NCI-H2081 (cell line): ENCODE measurements at places on chromosomes 4 and X.
A peak's percentile ranks its signal among the peaks of the same experiment; 100 is the strongest.

DNA sequence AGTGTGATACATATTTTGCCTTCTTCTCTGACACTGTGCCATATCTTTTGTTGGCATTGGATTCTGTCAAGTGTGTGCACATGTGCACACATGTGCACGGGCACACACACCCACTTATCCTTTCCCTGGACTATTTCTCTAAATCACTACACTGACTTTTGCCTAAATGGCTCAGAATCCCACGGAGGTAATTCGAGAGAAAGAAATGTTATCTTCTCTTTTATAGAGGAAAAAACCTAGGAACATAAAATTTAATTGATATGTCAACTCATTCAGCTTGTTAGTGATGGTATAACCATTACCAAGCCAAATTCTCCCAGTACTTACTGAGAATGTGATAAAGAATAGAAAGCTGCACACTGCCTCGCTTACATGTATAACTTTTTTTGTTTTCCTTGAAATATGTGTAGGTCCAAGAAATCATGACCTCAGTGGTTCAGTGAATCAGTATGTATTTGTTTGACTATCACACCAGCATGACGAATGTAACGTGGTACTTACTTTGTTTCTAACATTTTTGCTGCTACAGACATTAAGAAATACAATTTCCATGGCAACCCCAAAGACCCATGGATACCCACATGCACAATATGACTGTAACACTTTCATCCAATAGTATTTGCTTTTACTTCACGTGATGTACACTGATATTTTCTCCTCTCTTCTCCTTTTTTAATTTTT is 163.0 kb downstream of the PCDH7 start:
- DNase-seq: no peak

DNA sequence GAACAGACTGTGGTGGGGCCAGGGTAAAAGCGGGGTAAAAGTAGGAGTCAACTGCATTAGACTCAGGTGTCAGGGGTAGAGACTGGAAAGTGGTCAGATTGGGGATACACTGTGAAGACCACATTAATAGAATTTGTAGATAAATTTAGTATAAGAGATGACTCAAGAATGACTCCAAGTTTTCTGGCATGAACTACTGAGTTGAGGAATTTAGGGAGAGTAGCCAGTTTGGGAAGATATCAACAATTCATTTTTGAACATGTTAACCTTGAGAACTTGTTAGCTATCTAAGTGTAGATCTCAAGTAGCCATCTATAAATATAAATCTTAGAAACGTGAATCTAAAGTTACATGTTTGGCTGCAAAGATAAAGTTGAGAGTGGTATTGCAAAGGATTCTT is 206.9 kb upstream of the HCCS start:
- no peak for DNase-seq

GRCh38 chr4:21097026-21097425 is 396.8 kb downstream of the PACRGL start:
- DNase-seq: no peak

- no peak for DNase-seq
These were observed 1036.2 kb upstream of the GRID2 start for GRCh38 chr4:91267543-91267942.

DNA sequence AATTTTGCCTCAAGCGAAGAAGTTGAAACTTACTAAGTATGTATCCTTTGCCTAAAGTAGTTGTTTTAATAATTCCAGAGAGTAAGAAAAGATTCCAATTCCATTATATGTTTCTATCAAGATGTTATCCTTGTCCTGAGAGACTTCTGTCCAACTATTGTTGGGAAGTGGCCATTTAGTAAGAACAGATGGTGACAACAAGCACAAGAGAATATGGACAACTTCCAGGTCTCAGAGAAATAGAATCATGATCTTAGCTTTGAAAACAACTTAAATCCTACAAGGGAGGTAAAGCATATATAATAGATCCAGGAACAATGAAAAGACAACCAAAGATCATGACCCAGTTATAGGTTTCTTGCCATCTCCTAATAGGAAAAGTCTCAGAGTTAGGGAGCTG is 486.6 kb upstream of the PCDH10 start:
- no peak for DNase-seq

DNA sequence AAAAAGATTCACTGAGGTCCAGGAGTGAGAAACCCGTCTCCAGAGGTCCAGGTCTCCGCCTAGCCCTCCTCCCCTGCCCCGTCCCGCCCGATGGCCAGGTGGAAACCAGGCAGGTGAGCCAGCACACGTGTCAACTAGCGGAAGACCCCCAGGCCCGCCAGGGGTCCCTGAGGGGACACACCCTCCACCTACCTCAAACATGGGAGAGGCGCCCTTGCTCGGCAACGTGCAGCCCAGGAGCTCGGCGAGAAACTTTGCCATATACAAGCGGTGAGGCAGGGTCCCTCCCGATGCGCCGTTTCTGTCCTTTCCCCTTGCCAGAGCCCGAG is 330.0 kb downstream of the HNRNPD start:
- no peak for DNase-seq

- no peak for DNase-seq
These were observed 421.8 kb downstream of the GBA3 start for GRCh38 chr4:23114538-23114937.

GRCh38 chrX:39850209-39850608 is 247.5 kb downstream of the BCOR start:
- DNase-seq: no peak

GRCh38 chrX:115713460-115713859 is 152.5 kb downstream of the PLS3 start:
- DNase-seq: no peak

DNA sequence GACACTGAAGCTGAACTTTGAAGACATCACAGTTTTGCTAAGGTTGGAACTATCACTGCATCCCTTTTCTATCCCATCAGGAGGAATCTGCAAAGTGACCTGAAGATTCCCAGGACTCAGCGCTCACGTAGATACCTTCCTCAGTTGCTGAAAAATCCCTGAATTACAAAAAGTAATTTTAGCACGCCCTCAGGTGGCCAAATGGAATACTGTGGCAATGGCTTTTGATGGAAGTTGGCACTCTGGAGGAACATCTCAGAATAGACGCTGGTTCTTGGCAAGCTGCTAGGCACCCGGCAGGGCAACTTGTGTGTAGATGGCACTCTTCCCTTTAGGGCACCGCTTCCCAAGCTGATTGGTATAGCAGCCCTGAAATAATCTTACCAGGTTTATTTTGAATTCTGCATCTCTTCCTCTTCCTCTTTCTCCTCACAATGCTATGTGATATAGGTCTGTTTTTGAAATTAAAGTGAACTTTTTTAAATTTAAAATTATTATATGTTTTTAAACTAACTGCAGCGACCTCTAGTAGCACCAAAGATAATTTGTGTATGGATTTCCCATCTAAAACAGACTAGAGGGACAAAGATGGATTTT is 16.3 kb upstream of the ESX1 start:
- DNase-seq: peak; percentile 67

DNA sequence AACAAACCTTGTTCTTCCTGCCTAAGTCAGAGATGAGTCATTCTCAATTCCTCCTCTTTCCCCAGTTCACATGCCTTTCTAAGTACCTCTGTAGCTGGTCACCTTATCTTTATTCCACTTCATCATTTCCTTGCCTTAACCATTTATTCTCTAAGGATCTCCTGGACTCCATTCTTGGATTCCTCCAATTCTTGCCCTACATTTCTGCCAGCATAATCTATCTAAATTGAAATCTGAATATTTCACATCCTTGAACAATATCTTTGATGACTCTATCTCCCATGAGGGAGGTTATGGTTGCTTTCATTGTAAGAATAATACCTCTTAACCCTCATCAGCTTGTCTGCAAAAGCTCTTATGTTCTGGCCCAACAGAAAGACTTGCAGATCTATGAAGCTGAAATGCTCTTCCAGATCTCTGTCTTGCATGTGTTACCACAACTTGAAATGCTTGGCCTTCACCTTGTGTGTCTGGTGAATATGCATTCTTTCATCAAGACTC is 28.6 kb upstream of the PDE5A start:
- no peak for DNase-seq

DNA sequence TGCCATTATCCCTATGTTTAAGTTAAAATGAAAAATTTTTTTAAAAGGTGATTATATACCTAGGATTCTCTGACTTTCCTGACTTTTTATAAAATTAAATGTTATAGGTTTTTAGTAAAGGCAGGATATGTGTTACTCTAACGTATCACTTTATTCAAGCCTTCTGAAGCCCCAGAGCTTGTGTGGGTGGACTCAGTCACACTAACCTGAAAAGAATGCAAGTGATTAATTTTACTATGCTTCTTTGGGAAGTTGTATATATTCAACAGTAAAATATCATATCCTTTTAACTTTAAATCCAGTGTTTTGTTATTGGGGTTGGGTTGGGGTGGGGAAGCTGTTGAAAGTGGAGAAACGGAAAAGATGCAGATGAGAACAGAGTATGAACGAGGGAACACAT is 22.8 kb downstream of the PDLIM3 start:
- DNase-seq: no peak

DNA sequence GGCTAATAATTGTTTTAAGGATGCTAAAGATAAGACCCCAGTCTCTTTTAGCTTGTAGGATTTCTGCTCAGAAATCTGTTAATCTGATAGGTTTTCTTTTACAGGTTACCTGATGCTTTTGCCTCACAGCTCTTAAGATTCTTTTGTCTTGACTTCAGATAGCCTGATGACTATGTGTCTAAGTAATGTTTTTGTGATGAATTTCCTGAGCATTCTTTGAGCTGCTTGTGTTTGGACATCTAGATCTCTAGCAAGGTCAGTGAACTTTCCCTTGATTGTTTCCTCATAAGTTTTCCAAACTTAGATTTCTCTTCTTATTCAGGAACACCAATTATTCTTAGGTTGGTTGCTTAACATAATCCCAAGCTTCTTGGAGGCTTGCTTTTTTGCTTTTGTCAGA is 104.1 kb downstream of the ZNF518B start:
- DNase-seq: no peak

DNA sequence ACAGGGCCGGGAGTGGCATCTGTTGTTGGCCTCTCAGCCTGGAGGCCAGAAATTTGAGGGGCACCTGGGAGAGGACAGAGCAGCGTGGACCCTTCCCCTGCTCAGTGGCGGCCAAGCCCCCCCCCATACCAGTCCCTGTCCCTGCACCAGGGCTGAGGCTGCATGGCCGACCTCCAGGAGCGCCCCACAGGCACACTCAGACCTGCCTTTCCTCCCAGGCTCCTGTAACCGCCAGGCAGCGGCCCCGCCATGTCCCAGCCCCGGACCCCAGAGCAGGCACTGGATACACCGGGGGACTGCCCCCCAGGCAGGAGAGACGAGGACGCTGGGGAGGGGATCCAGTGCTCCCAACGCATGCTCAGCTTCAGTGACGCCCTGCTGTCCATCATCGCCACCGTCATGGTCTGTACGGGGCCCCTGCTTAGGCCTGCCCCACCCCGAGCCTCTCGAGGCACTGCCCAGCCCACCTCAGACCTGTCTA is 15.3 kb downstream of the TMEM175 start:
- no peak for DNase-seq

DNA sequence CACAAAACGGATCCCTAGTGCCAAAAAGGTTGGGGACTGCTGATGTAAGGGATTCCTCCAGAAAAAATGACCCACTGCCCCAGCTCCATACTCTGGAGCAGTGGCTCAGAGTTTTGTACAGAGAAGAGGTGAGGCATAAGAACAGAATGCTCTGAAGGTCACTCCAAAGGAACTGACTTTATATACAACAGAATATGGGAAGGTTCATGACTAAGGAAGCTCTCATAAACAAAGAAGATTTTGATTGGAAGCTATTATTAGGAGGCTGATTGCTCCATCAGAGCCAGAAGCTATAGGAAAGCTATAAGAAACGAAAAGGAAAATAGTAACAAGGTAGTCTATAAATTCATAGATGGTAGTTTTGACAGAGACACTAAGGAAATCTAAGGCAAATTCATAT is 203.1 kb downstream of the SLC7A11 start:
- DNase-seq: no peak

DNA sequence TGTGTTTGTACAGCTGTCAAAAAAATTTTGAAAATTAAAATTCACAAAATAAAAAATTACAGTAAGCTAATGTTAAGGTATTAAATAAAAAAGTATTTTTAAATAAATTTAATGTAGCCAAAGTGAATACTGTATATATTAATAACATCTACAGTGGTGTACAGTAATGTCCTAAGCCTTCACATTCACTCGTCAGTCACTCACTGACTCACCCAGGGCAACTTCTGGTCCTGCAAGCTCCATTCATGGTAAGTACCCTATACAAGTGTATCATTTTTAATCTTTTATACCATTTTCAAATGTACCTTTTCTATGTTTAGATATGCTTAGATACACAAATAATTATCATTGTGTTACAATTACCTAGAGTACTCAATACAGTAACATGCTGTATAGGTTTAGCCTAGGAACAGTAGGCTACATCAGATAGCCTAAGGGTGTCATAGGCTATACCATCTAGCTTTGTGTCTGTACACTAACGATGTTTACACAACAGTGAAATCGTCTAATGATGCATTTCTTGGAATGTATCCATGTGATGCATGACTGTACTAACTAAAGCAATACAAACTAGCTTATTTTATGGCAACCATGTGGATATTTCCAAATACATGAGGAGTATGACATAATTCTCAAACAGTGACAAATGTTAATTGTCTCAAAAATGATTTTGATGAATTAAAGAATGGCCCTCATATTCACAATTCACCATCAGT is 13.7 kb downstream of the DDX60 start:
- peak; percentile 82 for DNase-seq

GRCh38 chr4:2048831-2049230 is 10.3 kb upstream of the NAT8L start:
- no peak for DNase-seq

DNA sequence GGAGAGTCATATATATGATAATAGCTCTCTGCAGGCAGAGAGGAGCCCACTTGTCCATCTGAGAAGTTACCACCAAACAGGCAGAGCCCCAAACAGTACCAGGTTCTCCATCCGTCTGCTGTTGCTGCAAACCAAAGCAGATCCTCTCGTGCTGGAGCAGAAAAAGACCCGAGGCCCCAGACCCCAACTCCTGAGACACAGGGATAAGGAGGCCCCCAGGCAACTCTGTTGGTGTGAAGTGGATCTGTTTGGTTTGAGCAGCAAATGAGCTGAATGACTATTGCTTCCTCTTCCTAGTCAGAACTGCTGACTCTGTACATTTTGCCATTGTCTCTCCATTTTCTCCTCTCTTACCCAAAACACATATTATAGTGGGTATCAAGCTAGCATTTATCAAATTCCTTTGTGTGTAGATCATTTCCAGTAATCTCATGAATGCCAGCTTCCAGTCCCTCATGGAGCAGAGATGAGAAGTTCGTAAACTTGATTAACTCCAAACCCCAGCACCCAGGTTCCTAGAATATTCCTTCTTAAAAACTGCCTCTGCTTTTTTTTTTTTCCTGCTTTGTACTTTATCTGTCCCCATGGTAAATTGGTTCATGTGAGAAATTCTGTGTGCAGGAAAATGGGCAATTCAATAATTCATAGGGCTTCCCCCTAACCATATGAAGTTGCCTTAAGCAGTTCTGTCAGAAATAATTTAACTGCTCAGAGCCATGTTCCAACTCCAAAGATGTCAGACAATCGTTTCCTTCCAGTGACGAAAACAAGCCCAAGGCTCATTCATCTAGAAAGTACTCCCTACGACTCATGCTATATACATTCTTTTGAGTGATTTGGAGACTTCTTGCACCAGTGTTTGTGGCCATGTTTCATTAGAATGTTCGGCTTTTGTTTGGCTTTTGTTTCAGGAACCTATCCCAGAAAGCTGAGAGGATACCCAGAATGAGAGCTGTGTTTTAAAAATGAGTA is 98.6 kb upstream of the ATXN3L start:
- DNase-seq: no peak
